ENCODE measurements at places on chromosomes 6 and 20.

GRCh38 chr20:40314278-40314677 is 374.8 kb downstream of the MAFB start:
- no peaks in the 10 kb centered on the region for H3K4me1 ChIP-seq
- no peaks in the 10 kb centered on the region for H3K36me3 ChIP-seq
- no peak overlapping the region for H3K4me3 ChIP-seq
- H3K27me3 ChIP-seq = no peaks in the 10 kb centered on the region
- DNase-seq = no peak
- H3K27ac ChIP-seq = no peak overlapping the region

DNA sequence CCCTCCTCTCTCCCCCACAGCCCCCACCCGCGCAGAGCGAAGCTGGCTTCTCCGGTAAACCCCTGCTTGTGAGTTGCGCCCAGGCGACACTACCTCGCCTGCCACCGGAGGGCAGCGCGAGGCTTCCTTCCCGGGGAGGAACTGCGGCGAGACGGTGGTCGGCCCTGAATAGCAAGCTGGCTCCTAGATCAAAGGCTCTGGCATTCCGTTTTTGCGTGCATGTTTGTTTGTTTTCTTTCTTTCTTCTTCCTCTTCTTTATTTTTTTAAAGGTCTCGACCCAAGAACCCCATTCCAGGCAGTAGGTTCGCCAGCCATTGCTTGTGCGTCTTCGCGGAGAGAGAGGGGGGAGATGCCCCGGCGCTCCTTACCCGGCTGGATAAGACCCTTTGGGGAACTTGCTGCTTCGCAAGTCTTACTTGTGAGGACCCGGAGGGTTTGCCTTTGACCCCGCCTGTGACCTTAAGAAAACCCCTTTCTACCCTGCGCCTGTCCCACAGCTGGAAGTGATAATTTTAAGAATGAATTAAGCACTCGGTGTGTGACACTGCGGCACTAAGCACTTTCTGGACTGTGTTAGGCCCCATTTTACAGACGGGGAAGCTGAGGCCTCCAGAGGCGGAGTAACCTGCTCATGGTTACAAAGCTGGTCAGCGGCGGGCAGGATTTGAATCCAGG is 92.7 kb upstream of the SIRPA start:
- peak overlapping the region; percentile 70 for H3K4me3 ChIP-seq
- H3K27ac ChIP-seq = no peak overlapping the region
- no peaks in the 10 kb centered on the region for H3K36me3 ChIP-seq

DNA sequence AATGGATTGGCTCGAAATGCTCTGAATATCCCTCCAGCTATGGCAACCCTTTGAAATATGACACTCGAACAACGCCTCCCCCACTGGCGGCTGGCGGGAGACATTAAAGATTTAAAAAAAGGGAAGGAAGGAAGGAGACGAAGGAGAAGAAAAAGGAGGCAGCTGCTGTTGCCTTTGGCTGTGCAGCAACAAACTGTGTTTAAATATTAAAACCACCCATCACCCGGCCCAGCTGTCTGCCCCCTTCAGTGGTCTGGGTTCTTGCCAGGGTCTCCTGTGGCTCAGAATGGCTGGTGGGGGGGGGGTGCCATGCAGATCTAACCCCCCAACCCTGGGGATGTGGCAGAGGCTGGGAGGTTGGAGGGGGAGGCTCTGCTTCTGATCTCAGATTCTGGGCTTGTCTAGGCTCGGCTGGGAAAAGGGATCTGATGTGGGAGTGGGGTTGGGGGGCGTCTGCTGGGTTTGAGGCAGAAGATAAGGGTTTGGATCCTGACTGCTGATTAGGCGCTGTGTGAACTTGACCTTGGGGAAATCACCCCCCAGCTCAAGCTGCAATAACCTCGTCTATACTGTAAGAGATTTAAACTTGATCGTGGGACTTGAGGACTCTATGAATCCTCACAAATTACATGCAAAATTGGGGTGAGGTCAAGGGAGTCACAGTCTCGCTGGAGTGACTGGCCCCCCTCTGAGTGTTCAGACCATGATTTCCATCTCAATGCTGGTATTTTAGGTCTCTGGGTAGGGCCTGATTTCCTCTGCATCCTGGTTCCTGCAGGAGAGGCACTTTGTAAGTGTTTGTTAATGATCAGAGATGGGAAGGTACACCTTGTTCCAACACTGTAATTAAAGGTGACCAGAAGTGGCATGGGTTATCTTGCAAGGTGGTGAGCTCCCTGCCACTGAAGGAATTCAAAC is 40.3 kb upstream of the BLCAP start:
- H3K27me3 ChIP-seq = no peaks in the 10 kb centered on the region
- DNase-seq = peak; percentile 71
- peaks cover 16% of the 10 kb centered on the region for H3K4me1 ChIP-seq
- no peak overlapping the region for H3K4me3 ChIP-seq
- H3K36me3 ChIP-seq = no peaks in the 10 kb centered on the region

DNA sequence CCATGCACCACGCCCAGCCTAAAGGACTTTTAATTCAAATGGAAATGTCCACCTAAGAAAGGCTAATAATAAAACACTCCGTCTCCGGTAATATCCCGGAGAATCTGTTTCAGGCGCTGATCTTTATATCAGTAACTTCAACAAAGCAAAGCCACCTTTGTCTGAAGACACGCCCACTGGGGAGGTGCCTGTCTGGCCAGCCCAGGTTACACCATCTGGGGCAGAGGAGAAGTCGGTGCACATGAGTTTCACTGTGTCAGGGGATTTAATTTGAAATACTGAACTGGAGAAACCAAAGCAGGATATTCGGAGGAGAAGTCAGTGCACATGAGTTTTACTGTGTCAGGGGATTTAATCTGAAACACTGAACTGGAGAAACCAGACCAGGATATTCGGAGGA is 9.4 kb downstream of the SERPINB6 start:
- no peaks in the 10 kb centered on the region for H3K27me3 ChIP-seq
- peaks cover 12% of the 10 kb centered on the region for H3K36me3 ChIP-seq
- peak overlapping the region; percentile 47 for H3K27ac ChIP-seq
- peaks cover 78% of the 10 kb centered on the region for H3K4me1 ChIP-seq
- peak; percentile 35 for DNase-seq

- H3K27ac ChIP-seq = no peak overlapping the region
- H3K4me1 ChIP-seq = no peaks in the 10 kb centered on the region
- peaks cover 16% of the 10 kb centered on the region for H3K27me3 ChIP-seq
- no peaks in the 10 kb centered on the region for H3K36me3 ChIP-seq
Measured at GRCh38 chr6:34459899-34460593, 5.8 kb upstream of the PACSIN1 start.

GRCh38 chr6:54617730-54618129 is 228.8 kb upstream of the FAM83B start:
- no peaks in the 10 kb centered on the region for H3K27me3 ChIP-seq
- H3K36me3 ChIP-seq = no peaks in the 10 kb centered on the region
- H3K27ac ChIP-seq = no peak overlapping the region
- DNase-seq = no peak
- no peak overlapping the region for H3K4me3 ChIP-seq

DNA sequence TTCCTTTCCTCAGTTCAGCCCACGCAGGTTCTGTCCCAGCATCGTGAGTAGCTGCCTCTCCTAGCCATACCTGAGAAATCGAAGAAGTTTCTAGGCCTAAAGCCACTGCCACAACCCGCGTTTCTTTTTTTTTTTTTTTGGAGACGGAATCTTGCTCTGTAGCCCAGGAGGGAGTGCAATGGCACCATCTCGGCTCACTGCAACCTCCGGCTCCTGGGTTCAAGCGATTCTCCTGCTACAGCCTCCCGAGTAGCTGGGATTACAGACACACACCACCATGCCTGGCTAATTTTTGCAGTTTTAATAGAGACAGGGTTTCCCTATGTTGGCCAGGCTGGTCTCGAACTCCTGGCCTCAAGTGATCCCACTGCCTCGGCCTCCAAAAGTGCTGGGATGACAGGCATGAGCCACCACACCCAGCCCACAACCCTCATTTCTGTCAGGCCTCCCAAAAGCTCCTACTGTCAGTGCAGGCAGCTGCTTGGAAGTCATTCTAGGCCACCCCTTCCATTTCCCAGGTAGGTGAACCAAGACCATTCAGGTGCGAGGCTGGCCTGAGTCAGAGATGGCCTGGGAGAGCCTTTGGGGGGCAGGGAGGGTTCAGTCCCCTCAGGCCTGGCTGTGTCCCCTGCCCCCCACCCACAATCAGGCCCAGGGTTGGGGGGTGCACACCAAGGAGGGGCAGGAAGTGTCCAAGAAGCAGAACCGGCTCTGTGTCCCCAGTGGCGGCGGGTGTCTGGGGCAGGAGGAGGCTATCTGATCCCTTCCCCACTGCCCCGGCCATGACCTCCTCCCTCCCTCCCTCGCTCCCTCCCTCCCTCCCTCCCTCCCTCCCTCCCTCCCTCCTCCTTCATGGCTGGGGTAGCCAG is 47.2 kb downstream of the NOL4L start:
- H3K27ac ChIP-seq = peak overlapping the region; percentile 79
- H3K36me3 ChIP-seq = no peaks in the 10 kb centered on the region
- peak overlapping the region; percentile 66 for H3K4me3 ChIP-seq
- H3K4me1 ChIP-seq = peaks cover 87% of the 10 kb centered on the region

GRCh38 chr6:152701863-152702401 is 4.2 kb downstream of the MYCT1 start:
- no peaks in the 10 kb centered on the region for H3K36me3 ChIP-seq
- no peaks in the 10 kb centered on the region for H3K27me3 ChIP-seq
- H3K27ac ChIP-seq = no peak overlapping the region

- H3K27ac ChIP-seq = no peak overlapping the region
- H3K4me3 ChIP-seq = no peak overlapping the region
- no peaks in the 10 kb centered on the region for H3K27me3 ChIP-seq
- no peak for DNase-seq
- no peaks in the 10 kb centered on the region for H3K4me1 ChIP-seq
Measured at GRCh38 chr20:43159994-43160393, 29.7 kb downstream of the PTPRT start.

DNA sequence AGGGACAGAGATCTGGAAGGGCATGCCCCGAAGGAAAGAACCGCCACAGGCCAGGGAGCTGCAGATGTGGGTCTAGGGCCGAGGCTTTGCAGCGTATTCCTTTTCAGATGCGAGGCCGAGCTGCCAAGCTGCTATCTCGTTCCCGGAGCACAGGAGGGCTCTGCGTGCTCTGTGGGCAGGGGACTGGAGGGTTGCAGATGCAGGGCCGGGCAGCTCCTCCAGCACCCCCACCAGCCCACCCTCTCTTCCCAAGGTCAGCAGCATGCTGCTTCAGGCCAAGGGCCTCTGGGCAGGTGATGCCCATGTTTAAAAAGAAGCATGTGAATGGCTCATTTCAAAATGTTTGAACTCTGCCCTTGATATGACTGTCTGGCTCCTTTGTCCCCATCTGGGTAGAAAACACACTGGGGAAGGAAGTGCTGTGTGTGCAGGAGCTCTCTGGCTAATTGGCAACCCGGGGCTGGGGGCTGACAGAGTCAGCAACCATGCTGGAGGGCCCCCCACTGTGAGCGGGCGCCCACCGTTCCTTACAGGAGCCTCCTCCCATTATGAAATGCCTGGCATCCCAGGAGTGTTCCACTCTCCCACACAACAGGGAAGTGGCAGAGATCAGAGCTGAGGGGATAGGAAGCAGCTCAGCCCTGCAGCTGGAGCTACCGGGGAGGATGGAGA is 353.3 kb downstream of the ZFAND3 start:
- no peak overlapping the region for H3K4me3 ChIP-seq
- H3K27ac ChIP-seq = no peak overlapping the region
- no peaks in the 10 kb centered on the region for H3K4me1 ChIP-seq
- H3K27me3 ChIP-seq = no peaks in the 10 kb centered on the region
- H3K36me3 ChIP-seq = peaks cover 6% of the 10 kb centered on the region

DNA sequence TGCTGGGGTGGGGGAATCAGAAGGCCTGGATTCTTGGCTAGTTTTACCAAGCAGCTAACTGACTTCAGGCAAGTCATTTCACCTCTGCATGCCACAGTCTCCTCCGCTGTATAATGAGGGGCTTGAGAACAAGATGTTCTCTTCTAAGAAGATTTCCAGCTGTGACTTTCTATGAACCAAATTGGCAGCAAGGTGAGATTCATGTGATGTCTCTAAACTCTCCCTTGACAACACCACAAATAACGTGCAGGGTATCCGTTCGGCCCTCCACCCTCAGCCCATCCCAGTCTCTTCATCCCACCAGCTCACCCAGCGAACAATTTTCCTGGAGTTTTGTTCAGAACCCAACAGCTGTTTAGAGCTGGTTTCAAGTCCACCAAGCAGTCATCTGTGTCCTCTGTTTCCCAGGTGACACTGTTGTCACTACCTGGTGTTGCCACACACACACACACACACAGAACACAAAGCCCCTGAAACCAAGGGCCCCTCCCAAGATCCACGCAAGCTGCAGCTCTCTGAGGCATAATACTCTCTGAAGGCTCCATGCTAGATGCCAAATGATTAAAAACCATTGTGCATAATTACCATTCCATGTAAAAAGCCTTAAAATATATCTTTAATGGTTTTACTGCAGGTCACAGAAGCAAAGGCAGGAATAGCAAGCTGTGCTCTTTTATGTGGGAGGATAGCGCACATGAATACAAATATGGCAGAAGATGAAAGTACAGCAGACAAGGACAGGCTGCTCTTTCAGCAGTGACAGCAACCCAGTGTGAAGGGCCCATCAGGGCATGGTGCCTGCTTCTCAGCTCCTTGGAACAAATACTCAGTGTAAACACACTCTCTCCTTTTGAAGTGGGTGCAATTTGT is 48.2 kb downstream of the ARHGAP18 start:
- H3K4me1 ChIP-seq = no peaks in the 10 kb centered on the region
- H3K27ac ChIP-seq = no peak overlapping the region
- no peaks in the 10 kb centered on the region for H3K36me3 ChIP-seq

GRCh38 chr6:45607798-45608197 is 230.1 kb upstream of the SUPT3H start:
- DNase-seq = no peak
- H3K27ac ChIP-seq = no peak overlapping the region
- H3K36me3 ChIP-seq = no peaks in the 10 kb centered on the region
- no peaks in the 10 kb centered on the region for H3K27me3 ChIP-seq
- H3K4me3 ChIP-seq = no peak overlapping the region
